Ascending aorta (tissue), 2 donors: ENCODE measurements at places on chromosomes 13 and 19.

- no peaks in the 10 kb centered on the region for H3K4me1 ChIP-seq
- DNase-seq: no peak
- H3K36me3 ChIP-seq: no peaks in the 10 kb centered on the region
- no peaks in the 10 kb centered on the region for H3K27me3 ChIP-seq
- no peak overlapping the region for H3K4me3 ChIP-seq
Observed at GRCh38 chr13:23384111-23384510, 49.4 kb downstream of the SACS start.

DNA sequence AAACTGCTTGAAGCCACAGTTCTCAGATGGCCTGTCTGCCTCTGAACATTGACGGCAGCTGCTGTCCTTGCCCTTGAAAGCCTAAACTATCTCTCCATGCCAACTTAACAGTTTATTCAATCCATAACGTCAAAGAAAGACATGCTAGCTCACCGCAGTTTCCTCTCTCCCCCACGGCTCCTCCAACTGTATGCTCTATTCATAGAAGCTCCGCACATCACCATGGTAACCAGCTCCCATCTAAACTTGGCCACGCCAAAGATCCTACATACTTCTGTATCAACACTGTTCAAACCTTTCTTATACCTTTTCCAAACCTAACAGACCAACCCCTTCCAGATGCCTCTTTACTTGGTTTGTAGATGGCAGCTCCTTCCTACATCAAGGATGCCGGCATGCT, 48.6 kb downstream of the ZNF91 start:
- H3K27ac ChIP-seq: no peak overlapping the region
- no peaks in the 10 kb centered on the region for H3K27me3 ChIP-seq
- peaks cover 37% of the 10 kb centered on the region for H3K36me3 ChIP-seq
- no peak for DNase-seq
- H3K4me3 ChIP-seq: no peak overlapping the region

- H3K4me3 ChIP-seq: no peak overlapping the region
- no peak overlapping the region for H3K27ac ChIP-seq
- H3K36me3 ChIP-seq: no peaks in the 10 kb centered on the region
- DNase-seq: no peak
- H3K27me3 ChIP-seq: no peaks in the 10 kb centered on the region
Observed at GRCh38 chr13:79642596-79642995, 161.6 kb downstream of the NDFIP2 start.

- no peak overlapping the region for H3K4me3 ChIP-seq
- no peaks in the 10 kb centered on the region for H3K27me3 ChIP-seq
- H3K27ac ChIP-seq: no peak overlapping the region
- H3K4me1 ChIP-seq: no peaks in the 10 kb centered on the region
Observed at GRCh38 chr13:67183151-67183550, 47.0 kb downstream of the PCDH9 start.

DNA sequence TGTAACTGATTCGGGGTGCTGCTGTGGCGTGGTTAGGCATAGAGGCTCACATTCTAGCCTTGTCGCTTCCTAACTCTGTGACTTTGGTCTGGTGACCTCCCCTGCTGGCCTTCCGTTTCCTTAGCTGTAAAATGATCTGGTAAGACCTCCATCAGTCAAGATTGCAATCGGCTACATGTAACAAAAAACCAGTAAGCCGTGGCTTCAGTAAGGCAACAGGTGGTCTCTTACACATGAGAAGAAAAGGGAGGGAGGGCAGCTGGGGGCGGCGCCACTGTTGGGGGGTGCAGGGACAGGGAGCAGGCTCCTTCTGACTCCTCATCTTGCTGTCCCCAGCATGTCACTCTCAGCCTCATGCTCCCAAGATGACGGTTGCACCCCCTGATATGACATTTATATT, 148.0 kb downstream of the SIPA1L3 start:
- H3K27ac ChIP-seq: no peak overlapping the region
- DNase-seq: no peak
- no peaks in the 10 kb centered on the region for H3K4me1 ChIP-seq

GRCh38 chr13:24106429-24106828, 54.1 kb upstream of the SPATA13 start:
- DNase-seq: no peak
- H3K27me3 ChIP-seq: no peaks in the 10 kb centered on the region
- H3K4me1 ChIP-seq: no peaks in the 10 kb centered on the region
- H3K36me3 ChIP-seq: no peaks in the 10 kb centered on the region
- H3K4me3 ChIP-seq: no peak overlapping the region
- no peak overlapping the region for H3K27ac ChIP-seq

DNA sequence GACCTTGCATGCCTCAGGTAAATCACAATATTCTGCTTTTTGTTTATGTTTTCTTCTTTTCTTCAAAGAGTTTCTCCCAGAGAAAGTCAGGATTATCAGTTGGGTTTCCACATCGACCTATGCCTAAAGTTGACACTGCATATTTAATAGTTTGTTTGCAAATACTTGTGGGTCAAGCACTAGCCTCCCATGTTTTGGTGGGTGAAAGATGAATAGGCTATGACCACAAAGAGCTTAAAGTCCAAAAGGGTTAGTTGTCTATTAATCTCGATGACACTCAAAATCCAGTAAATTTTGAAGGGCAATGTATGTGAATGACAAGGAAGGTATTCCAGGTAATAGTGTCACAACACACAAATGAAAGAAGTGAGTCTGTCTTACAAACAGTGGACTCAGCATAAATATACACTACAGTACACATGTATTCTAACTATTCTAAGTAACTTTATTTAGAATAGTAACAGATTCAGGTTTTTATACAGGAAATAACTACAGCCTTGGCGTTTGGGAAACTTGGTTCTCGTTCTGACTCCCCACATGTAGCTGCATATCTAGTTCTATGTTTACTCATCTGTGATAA, 667.1 kb downstream of the PCDH17 start:
- no peak overlapping the region for H3K27ac ChIP-seq
- H3K36me3 ChIP-seq: no peaks in the 10 kb centered on the region
- no peak overlapping the region for H3K4me3 ChIP-seq
- DNase-seq: no peak
- no peaks in the 10 kb centered on the region for H3K27me3 ChIP-seq
- no peaks in the 10 kb centered on the region for H3K4me1 ChIP-seq

GRCh38 chr13:77693449-77693940, 4.0 kb upstream of the SLAIN1 start:
- H3K27me3 ChIP-seq: no peaks in the 10 kb centered on the region
- no peak for DNase-seq
- H3K4me1 ChIP-seq: peaks cover 6% of the 10 kb centered on the region

- H3K27me3 ChIP-seq: no peaks in the 10 kb centered on the region
- DNase-seq: no peak
- no peak overlapping the region for H3K4me3 ChIP-seq
- no peaks in the 10 kb centered on the region for H3K36me3 ChIP-seq
Observed at GRCh38 chr13:106453101-106453500, 82.4 kb downstream of the EFNB2 start.

GRCh38 chr19:13154911-13155471, 4.8 kb downstream of the IER2 start:
- no peaks in the 10 kb centered on the region for H3K27me3 ChIP-seq
- H3K4me3 ChIP-seq: peak overlapping the region; percentile 92
- H3K4me1 ChIP-seq: peaks cover 6% of the 10 kb centered on the region
- peak; percentile 84 for DNase-seq

DNA sequence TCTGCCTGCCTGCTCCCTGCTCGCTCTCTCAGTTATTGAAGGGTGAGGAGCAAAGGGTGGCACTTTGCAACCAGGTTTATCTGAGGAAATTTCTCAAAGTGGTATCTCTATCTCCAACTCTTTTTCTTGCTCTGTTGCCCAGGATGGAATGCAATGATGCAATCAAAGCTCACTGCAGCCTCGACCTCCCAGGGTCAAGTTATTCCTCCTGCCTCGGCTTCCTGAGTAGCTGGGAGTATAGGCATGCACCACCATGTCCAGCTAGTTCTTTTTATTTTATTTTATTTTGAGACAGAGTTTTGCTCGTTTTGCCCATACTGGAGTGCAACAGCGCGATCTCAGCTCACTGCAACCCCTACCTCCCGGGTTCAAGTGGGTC, 4.9 kb downstream of the ACTMAP start:
- peaks cover 5% of the 10 kb centered on the region for H3K4me1 ChIP-seq
- no peak for DNase-seq
- peaks cover 2% of the 10 kb centered on the region for H3K36me3 ChIP-seq
- H3K27me3 ChIP-seq: no peaks in the 10 kb centered on the region

DNA sequence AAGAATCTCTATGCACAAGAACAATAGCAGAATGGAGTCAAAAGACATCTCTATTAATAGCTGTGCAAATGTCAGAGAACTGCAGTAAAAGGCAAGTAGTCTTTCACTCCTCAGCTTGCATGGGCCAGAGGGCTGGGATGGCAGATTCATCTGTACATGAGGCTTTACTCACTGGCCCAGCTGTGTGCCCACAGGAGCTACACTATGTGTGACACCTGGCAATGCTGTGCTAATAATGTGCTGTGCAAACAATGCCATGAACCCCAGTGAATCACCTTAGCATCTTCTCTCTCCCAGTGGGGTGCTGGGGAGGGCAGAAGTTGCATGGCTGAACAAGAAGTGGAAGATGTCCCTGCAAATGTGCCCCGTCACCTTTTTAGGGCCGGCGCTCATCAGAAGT, 73.1 kb downstream of the KL start:
- H3K27me3 ChIP-seq: no peaks in the 10 kb centered on the region
- H3K36me3 ChIP-seq: no peaks in the 10 kb centered on the region
- H3K4me1 ChIP-seq: no peaks in the 10 kb centered on the region
- no peak overlapping the region for H3K27ac ChIP-seq
- H3K4me3 ChIP-seq: no peak overlapping the region
- DNase-seq: no peak

DNA sequence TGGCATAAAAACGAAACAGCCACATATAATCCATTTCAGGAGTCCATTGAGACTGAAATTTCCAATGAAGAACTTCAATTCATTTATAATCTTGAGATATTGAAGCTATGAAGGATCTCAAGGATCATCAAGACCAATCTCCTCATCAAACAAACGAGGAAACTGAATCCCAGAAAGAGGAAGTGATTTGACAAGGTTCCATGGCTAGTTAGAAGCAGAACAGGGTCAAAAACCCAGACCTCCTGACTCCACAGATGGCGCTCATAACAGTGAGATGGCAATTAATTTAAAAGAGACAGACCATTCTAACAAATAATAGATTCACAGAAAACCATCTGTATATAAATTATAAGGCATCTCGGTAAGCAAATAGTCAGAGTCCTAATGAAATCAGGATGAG, 229.7 kb downstream of the KCTD12 start:
- no peaks in the 10 kb centered on the region for H3K36me3 ChIP-seq
- DNase-seq: no peak
- no peak overlapping the region for H3K4me3 ChIP-seq
- H3K27ac ChIP-seq: no peak overlapping the region

DNA sequence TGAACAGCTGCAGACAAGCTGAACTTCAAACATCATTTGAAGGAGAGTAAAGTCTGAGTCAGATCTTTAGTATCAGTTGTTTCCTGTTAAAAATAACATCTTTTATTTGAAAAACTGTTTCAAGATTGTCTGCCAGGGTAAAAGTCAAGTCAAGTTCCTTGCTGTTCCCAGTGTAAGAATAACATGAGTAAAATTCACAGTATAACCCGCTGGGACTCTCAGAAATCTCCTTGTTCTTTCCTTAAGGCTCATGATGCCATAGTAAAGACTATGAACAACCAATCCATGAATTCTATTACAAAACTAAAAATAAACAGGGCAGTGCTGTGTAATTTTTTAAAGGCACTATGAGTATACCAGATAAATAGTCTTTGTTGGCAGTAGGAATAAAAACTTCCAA, 112.9 kb downstream of the IRS2 start:
- no peaks in the 10 kb centered on the region for H3K27me3 ChIP-seq
- DNase-seq: no peak
- H3K4me1 ChIP-seq: no peaks in the 10 kb centered on the region
- H3K27ac ChIP-seq: no peak overlapping the region
